NCI-H2081 (cell line): ENCODE measurements at places on chromosomes 7 and 10.

DNA sequence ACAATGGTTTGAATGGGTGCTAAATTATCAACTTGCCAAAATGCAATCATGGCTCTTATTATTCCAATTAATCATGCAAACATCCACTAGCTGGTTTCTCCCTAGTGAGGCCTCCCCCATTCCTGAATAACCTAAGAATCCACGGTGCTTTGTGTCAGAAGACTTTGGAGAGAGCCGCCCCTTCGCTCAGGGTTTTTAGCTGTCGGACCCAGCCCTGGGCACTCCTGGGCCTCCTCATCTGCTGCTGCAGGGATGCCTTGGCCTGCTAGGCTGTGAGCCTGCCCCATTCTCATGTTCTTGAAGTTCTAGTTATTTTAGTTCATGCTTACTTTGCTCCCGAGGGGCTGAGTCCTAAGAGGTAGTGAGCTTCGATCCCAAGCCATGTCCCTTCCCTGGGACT is 34.1 kb upstream of the SFRP5 start:
- no peak for DNase-seq

GRCh38 chr7:158422887-158423560 is 164.6 kb downstream of the PTPRN2 start:
- no peak for DNase-seq

- no peak for DNase-seq
Measured at GRCh38 chr10:79128241-79128922, 59.6 kb downstream of the ZMIZ1 start.

DNA sequence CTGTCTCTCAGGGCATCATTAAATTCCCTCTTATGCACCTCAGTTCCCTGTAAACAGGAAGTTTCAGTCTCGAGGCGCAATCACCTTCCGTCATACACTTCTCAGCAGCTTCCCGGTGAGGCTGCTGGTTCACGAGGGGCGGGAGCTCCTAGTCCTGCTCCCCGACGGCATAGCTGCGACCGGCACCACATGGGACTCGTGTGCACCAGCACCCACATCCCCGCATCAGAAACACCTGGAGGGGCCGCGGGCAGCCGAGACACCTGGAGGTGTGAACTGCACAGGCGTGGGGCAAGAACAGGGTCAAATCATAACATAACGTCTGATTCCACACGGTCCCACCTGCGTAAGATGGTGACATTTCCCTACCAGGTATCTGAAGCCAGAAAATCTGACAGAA is 52.7 kb downstream of the DIP2C start:
- no peak for DNase-seq

GRCh38 chr10:22897371-22897770 is 30.5 kb upstream of the ARMC3 start:
- no peak for DNase-seq

DNA sequence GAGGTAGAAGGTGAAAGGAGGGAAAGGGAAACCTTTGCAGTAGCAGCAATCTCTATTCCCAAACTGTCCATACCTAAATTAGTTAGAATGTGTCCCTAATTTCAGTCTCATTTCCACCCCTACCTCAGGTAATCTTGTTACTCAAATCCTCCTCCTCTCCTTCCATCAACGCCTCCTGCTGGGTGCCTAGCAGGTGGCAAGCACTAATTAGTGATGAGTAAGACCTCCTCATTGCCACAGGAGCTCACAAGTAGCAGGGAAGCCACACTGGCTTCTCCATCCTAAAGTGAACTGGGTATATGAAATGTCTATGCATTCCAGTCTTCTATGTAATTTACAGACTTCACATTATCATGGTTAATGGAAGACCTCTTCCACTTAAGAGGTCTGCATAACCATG is 25.7 kb upstream of the FAM133B start:
- DNase-seq = no peak

- no peak for DNase-seq
Measured at GRCh38 chr10:103828587-103829197, 26.7 kb downstream of the SH3PXD2A start.

DNA sequence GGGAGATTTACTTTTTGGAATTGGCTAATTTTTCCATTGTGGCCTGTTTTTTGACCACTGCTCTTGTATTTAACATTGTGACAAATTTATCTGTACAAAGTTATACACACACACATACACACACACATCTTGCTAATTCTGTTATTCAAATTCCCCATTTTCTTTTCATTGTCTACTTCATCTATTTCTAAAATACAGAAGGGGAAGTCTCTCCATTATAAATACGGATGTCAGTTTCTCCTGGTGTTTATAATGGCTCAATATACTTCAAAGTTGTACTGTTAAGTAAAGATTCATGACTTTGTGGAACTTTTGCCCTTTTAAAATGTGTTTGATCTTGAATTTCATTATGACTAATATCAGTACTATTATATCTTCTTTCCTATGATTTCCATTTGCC is 81.0 kb downstream of the CNOT4 start:
- DNase-seq = no peak

GRCh38 chr10:32132357-32132946 is 76.2 kb upstream of the KIF5B start:
- no peak for DNase-seq

- DNase-seq = no peak
Measured at GRCh38 chr7:71411475-71411874, 279.5 kb downstream of the GALNT17 start.

GRCh38 chr7:29502133-29502532 is 61.5 kb upstream of the PRR15 start:
- no peak for DNase-seq

DNA sequence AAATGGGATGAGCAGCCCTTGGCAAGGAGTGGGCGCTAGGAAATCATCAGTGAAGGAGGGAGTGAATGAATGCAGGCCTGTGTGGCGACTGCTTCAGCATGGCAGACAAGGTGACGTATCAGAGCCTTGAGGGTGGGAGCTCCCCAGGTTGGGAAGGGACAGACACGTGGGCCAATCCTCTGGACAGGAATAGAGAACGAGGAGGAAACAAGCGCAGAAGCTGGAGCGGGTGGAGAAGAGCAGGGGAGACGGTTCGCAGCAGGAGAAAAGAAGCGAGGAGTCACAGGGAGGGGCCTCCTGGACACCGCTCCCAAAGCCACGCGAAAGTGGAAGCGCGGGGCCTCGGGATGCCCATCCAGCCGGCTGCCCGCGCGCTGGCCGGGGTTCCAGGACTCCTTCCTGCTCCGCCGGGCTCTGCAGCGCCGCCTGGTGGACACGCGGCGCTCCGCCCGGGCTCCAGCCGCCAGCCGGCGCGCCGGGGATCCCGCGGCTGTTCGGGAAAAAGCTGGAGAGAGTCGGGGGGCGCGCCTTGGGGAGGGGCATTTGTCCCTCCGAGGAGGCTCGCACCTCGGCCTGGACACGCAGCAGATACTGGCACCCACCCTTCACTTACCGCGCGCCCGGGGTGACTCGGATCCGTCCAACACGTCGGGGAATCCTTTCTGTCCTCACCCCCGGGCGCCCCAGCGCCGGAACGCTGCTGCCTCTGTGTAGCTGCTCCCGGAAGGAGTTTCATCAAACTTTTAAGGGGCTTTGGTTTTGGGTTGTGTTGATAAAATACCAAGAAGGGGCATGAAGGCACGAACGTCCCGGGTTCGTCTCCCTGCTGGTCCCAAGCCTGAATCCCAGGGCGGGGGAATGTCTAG is 6.3 kb downstream of the ZNF503 start:
- DNase-seq = no peak

DNA sequence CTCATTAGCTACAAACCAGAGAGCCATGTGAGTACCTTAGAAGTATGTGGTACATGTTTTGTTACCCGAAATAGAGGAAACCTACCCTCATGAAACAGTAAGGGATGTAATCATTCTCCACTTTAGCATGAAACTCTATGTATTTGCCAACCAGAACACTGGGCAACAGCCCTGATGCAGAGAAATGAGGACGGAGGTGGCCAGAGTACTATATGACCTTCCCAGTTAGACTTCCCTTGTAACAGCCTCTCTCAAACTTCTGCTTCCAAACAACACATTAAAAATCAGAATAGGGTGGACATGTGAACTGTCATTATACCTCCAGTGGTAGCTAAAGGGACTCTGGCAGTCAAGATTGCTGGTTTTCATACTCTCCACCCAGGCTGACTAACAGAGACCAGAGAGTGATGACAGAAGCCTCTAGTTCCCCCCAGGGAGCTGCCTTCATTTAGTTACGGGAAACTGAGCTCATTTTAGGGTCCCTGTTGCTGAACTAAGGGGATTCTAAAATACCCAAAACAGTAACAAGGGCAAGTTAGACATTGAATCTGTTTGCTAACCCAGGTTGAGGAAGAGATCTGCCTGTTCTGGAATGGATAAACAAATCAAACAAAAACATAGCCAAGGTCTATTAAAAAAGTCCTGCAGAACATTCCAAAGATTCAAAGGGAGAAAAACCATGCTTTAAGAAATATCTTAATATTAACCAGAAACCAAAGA is 83.1 kb downstream of the VPS41 start:
- DNase-seq = no peak

GRCh38 chr10:69533658-69534057 is 39.6 kb downstream of the NEUROG3 start:
- no peak for DNase-seq

GRCh38 chr10:96272316-96273280 is 1.2 kb upstream of the BLNK start:
- no peak for DNase-seq

DNA sequence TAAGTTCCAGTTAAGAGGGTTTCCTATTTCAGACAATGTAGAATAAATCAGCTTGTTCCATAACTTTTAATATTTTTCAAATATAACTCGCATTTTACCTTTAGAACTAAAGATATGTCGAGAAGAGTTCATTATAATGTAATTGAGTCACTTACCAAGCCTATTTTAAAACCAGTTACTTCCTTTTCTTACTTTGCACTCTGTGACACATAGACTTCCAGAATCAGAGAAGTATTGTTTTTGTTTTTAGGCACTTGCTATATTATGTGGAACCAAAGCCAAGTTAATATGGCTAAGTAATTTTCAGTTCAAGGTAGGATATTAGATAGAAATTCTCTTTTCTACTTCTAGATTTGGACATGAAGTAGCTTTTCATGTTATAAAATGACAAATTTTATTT is 182.7 kb upstream of the PRPS1L1 start:
- DNase-seq = no peak
